Small intestine (tissue), 16 donors: ENCODE measurements at places on chromosomes 6 and 20. TPM values are rescaled to one million over a fixed set of nuclear protein-coding genes. Genes with fewer than 3 reads are reported as not detected.

Gene ZNF512B
- 3.0 TPM for polyA plus RNA-seq

Gene LTA
- polyA plus RNA-seq = 1.0 TPM

Gene HLA-DQB1
- 23.5 TPM for polyA plus RNA-seq

Gene C2
- polyA plus RNA-seq = 7.4 TPM

Gene BNIP5
- polyA plus RNA-seq = 26.7 TPM

Gene IMPG1
- not detected for polyA plus RNA-seq

Gene SLC2A4RG
- 69.9 TPM for polyA plus RNA-seq

Gene KIF25
- polyA plus RNA-seq = 0.16 TPM

Gene FHL5
- not detected for polyA plus RNA-seq

Gene TFAP2C
- polyA plus RNA-seq = 0.04 TPM
